Bladder microvascular endothelial cell (primary cell): ENCODE measurements at places on chromosomes 16 and 17. TPM values are rescaled to one million over a fixed set of nuclear protein-coding genes. Genes with fewer than 3 reads are reported as not detected.

CCL2 gene
- total RNA-seq = 153 and 310 TPM in 2 replicates

CES3 gene
- total RNA-seq = not detected in 2 replicates

PYDC1 gene
- total RNA-seq = not detected in 2 replicates

GP1BA gene
- 0.13 TPM in 1 of 2 replicates, not detected in the other for total RNA-seq

ZFP3 gene
- 0.97 and 1.7 TPM in 2 replicates for total RNA-seq

CA4 gene
- 0.65 and 1.0 TPM in 2 replicates for total RNA-seq

BCL6B gene
- total RNA-seq = 68.6 and 99.3 TPM in 2 replicates

CRYM gene
- total RNA-seq = not detected in 2 replicates

PTX4 gene
- total RNA-seq = 0.13 and 0.16 TPM in 2 replicates

AGRP gene
- total RNA-seq = not detected in 2 replicates

PITPNM3 gene
- total RNA-seq = 0.13 and 0.16 TPM in 2 replicates

TBX4 gene
- total RNA-seq = not detected in 2 replicates

HP gene
- total RNA-seq = not detected in 2 replicates

FBXW10B gene
- total RNA-seq = 0.32 and 3.2 TPM in 2 replicates

FBXW10 gene
- 0.06 TPM in 1 of 2 replicates, not detected in the other for total RNA-seq

TLCD1 gene
- total RNA-seq = 0.63 and 1.3 TPM in 2 replicates

SLFN14 gene
- not detected in 2 replicates for total RNA-seq

WDR90 gene
- 5.7 and 10.0 TPM in 2 replicates for total RNA-seq

C16orf95 gene
- total RNA-seq = 2.2 and 3.4 TPM in 2 replicates

LGALS9B gene
- not detected in 2 replicates for total RNA-seq

STH gene
- total RNA-seq = not detected in 2 replicates

MT1H gene
- total RNA-seq = not detected in 2 replicates

MT1G gene
- total RNA-seq = not detected in 2 replicates

PRR15L gene
- not detected in 2 replicates for total RNA-seq

PRPSAP1 gene
- 60.5 and 129 TPM in 2 replicates for total RNA-seq

EPOP gene
- total RNA-seq = 0.49 and 0.63 TPM in 2 replicates

LGALS9 gene
- 19.4 and 54.4 TPM in 2 replicates for total RNA-seq

CCL22 gene
- total RNA-seq = not detected in 2 replicates

TBC1D3E gene
- not detected in 2 replicates for total RNA-seq

CPHXL2 gene
- total RNA-seq = not detected in 2 replicates

TAC4 gene
- not detected in 2 replicates for total RNA-seq

OSGIN1 gene
- 1.1 and 1.6 TPM in 2 replicates for total RNA-seq

CD300E gene
- total RNA-seq = not detected in 2 replicates

CCL3 gene
- total RNA-seq = not detected in 2 replicates
